CD4-positive, alpha-beta T cell (primary cell): ENCODE measurements at places on chromosomes 1 and 21.

DNA sequence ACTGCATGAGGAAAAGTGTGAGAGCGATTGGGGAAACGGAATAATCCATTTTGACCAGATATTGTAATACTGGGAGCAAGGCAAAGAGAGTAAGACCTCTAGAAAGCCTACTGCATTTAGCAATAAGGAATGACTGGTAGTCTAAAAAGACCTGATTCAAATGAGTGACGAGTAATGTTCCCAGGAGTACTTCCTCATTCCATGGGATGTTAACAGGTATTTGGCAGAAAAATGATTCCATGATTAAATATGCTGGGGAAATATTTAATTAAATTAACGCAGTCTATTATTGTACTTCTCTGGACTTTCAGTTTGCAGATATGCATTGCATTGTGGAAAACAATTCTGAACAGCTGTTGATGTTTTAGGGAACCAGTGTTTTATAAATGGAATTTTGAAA lies 105.5 kb downstream of the RPE65 start:
- no peak for DNase-seq

- DNase-seq = no peak
Measured at GRCh38 chr1:152441756-152442155, 27.7 kb upstream of the CRNN start.

- no peak for DNase-seq
Measured at GRCh38 chr1:116488071-116488470, 82.8 kb downstream of the CD58 start.

DNA sequence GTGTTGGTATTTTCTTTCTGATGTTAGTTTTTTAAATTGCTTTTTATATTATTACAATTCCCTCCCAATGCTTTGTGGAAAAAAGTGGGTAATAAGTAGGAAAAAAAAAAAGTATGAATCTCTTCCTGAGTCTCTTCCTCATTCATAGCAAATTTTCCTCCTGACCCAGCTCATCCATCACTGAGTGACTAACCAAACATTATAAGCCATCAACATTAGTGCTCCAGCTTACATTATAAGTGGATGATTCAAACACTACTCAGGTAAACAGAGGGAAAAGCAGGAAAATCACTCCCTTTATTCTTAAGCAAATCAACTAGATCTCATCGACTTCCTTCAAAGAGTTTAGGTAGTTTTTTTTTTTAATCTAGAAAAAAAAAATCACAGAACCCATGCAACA lies 15.4 kb upstream of the SAMD13 start:
- no peak for DNase-seq
